ENCODE measurements at places on chromosomes 13 and 19. TPM values are rescaled to one million over a fixed set of nuclear protein-coding genes. Genes with fewer than 3 reads are reported as not detected.

TUBB4A gene
- total RNA-seq: 45.2 TPM

CYP2F1 gene
- total RNA-seq: not detected

DNA sequence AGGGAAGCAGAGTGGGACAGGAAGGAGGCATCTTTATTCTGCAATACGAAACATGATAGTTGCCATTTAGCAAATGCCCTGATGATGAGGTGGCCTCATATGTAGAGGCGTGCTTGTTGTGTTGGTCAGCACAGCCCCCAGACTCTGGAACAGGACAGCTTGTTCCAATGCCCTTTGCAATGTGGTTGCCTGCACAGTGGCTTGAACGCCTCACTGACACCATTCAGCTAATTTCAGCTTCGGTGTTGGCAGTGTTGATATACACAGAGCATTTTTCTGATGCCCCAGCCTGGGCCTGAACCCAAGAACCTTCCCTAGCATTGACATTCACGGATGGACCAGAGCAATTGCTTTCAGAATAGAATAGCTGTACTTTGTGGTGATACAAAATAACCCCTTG lies 133.3 kb downstream of the HS6ST3 start:
- no peak for DNase-seq
- no peaks in the 10 kb centered on the region for H3K4me1 ChIP-seq
- H3K36me3 ChIP-seq: no peaks in the 10 kb centered on the region
- no peaks in the 10 kb centered on the region for H3K27me3 ChIP-seq
- H3K4me3 ChIP-seq: no peak overlapping the region

GRCh38 chr13:114112826-114113322 lies 19.5 kb downstream of the RASA3 start:
- no peaks in the 10 kb centered on the region for H3K27me3 ChIP-seq
- no peak for DNase-seq
- H3K4me1 ChIP-seq: peaks cover 36% of the 10 kb centered on the region

- DNase-seq: no peak
- H3K27ac ChIP-seq: no peak overlapping the region
- H3K4me3 ChIP-seq: no peak overlapping the region
- H3K36me3 ChIP-seq: no peaks in the 10 kb centered on the region
- H3K4me1 ChIP-seq: peaks cover 16% of the 10 kb centered on the region
- peaks cover 41% of the 10 kb centered on the region for H3K27me3 ChIP-seq
Observed at GRCh38 chr13:80441968-80442367, 101.0 kb upstream of the SPRY2 start.

DNA sequence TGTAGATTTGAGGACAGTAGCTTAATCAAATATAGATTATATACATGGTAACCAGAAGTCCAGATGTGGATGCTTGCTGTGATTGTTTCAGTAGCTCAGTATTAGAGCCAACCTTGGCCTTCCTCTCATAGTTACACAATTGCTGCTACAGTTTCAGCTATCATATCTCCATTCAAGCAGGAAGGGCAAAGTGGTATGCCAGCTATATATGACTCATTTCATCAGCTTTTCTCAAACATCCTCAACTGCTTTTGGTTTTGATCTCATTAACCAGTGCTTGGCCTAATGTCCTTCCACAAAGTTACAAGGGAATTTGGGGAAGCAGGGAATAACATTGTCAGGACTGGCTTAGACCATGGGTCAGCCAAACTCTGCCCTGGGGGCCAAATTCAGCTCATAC lies 73.0 kb upstream of the MAB21L1 start:
- peaks cover 4% of the 10 kb centered on the region for H3K4me1 ChIP-seq
- DNase-seq: peak; percentile 13
- H3K36me3 ChIP-seq: no peaks in the 10 kb centered on the region
- no peak overlapping the region for H3K27ac ChIP-seq
- H3K4me3 ChIP-seq: no peak overlapping the region

LILRB2 gene
- total RNA-seq: not detected

LILRB1 gene
- total RNA-seq: not detected

DNA sequence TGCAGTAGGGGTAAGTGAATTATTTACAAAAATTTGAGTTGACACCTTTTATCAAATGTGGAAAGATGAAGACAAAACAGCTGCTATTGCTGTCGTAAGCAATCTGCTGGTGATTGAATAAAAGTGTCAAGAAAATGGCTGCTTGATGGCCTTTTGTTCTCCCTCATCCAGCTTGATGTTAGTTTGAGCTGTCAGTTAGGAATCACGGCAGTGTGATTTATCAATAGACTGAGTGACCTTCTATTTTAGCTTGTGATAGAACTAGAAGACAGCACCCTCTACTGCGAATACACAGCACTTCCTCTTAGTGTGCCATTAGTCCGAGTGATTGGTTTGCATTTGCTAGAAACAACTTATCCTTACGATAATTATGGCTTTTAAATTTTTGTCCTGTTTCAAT lies 76.3 kb downstream of the MZT1 start:
- H3K4me3 ChIP-seq: no peak overlapping the region

ZNF606 gene
- 16.7 TPM for total RNA-seq

DNA sequence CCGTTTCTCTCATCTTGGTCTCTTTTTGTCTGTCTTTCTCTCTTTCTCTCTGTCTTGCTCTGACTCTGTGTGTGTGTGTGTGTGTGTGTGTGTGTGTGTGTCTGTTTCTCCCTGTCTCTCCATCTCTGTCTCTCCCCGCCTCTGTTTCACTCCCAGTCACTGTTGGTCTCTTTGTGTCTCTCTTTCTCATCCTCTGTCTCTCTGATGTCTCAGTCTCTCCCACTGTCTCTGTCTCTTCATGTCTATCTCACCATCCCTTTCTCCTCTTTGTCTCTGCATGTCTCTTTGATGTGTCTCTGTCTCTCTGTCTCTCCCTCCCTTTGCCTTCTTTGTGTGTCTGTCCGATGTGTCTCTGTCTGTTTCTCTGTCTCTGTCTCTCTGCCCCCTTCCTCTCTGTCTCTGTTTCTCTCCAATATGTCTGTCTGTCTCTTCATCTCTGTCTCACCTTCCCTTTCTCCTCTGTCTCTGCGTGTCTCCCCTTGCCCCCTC lies 2.5 kb downstream of the NFIC start:
- H3K4me1 ChIP-seq: peaks cover 41% of the 10 kb centered on the region
- peak overlapping the region; percentile 78 for H3K4me3 ChIP-seq
- peaks cover 4% of the 10 kb centered on the region for H3K36me3 ChIP-seq
- H3K27ac ChIP-seq: peak overlapping the region; percentile 96
- DNase-seq: no peak

GRCh38 chr19:49767381-49767780 lies 580 bp downstream of the AP2A1 start:
- DNase-seq: no peak
- H3K4me3 ChIP-seq: peak overlapping the region; percentile 99
- H3K27me3 ChIP-seq: no peaks in the 10 kb centered on the region
- no peaks in the 10 kb centered on the region for H3K36me3 ChIP-seq

- H3K4me3 ChIP-seq: peak overlapping the region; percentile 53
- no peaks in the 10 kb centered on the region for H3K36me3 ChIP-seq
- peaks cover 37% of the 10 kb centered on the region for H3K4me1 ChIP-seq
- DNase-seq: no peak
- peak overlapping the region; percentile 78 for H3K27ac ChIP-seq
- no peaks in the 10 kb centered on the region for H3K27me3 ChIP-seq
Observed at GRCh38 chr19:7868326-7868670, 5.9 kb downstream of the PRR36 start.

- H3K36me3 ChIP-seq: no peaks in the 10 kb centered on the region
- H3K27me3 ChIP-seq: no peaks in the 10 kb centered on the region
- no peak overlapping the region for H3K4me3 ChIP-seq
Observed at GRCh38 chr13:68616600-68617222, 1386.6 kb upstream of the PCDH9 start.

DNA sequence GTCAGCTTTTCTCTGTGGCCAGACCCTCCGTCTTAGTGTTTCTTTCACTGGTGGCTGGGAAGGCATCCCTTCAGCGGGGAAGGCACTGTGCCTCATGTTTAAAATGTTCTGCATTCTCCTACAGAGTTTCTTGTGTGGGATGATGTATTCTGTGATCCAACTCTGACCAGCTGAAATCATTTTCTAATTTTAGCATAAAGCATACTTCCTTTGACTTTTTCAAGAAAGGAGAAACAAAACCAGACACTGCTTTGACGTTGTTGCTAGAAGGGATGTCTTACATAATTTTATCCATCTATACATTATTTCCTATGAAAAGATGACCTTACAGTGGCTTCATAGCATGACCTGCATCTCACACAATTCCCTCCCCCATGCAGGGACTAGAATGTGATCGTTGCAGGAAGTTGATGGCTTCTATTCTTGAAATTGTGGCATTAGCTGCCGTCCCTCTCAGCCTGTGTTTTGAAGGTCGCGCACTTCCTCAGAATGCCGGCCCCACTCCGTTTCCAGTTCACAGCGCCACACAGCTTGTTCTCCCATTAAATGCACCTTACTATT lies 38.6 kb upstream of the TEX29 start:
- no peak overlapping the region for H3K4me3 ChIP-seq
- no peaks in the 10 kb centered on the region for H3K4me1 ChIP-seq
- H3K36me3 ChIP-seq: peaks cover 14% of the 10 kb centered on the region
- no peaks in the 10 kb centered on the region for H3K27me3 ChIP-seq

DNA sequence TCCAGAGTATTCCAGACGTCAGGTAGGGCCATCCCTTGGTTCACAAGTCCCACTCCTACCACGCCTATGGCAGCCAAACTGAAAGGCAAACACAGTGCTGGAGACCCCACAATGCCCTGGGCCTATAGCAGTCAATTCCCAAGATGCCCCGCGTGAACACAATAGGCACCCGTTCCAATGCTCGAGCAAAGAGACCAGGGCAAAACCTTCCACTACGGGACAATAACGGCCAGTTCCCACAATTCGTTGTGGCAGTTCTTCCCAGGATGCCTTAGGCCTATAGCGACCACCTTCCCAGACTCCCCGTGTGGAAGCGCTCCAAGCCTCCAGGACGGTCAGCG lies 538 bp downstream of the ZNF428 start:
- H3K36me3 ChIP-seq: no peaks in the 10 kb centered on the region
- no peaks in the 10 kb centered on the region for H3K27me3 ChIP-seq
- H3K4me3 ChIP-seq: peak overlapping the region; percentile 60
- peak overlapping the region; percentile 96 for H3K27ac ChIP-seq
- H3K4me1 ChIP-seq: peaks cover 9% of the 10 kb centered on the region

DNA sequence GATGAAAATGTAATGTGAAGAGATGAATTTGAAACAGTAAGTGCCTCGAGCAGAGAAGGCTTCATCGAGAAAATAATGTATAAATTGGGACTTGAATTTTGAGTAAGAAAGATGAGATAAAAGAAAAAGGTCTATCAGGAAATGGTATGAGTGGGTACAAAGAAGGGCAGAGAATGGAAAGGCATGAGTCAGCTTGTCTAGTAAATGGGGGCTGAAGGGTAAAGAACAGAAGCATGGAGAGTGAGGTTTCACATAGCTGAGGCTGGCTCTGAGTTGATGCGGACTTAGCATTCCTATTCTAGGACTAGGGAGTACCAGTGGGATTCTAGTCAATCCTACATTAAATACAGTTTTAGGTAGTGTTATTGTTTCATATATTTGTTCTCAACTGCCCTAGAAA lies 85.8 kb downstream of the ZC3H13 start:
- H3K4me3 ChIP-seq: no peak overlapping the region
- peak overlapping the region; percentile 53 for H3K27ac ChIP-seq
- H3K36me3 ChIP-seq: peaks cover 100% of the 10 kb centered on the region
- H3K4me1 ChIP-seq: peaks cover 48% of the 10 kb centered on the region

ZNF112 gene
- total RNA-seq: 7.8 TPM

SERPINE3 gene
- total RNA-seq: not detected

DNA sequence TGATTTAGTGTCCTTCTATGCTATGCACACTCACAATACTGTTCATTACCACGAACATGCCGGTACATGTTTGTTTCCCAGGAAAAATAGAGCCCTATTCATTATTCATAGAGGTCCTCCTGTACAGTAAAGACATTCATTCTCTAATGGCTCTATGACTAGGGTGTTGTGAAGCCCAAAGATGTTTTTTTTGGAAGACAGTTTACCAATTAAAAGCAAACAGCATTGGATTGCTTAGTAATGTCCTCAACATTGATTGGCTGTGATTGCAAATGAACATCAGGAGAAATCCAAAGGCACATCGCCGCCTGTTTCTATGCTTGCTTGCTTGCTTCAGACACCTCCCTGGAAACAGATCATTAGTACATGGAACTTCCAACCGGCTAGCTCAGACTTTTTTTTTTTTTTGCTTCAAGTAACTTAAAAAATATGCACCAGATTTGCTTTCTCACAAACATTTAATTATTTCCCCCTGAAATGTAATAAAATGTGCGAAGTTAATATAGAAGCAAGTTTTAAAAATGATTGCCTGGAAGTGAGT lies 8.8 kb upstream of the GPC6 start:
- no peaks in the 10 kb centered on the region for H3K36me3 ChIP-seq
- no peaks in the 10 kb centered on the region for H3K27me3 ChIP-seq
- DNase-seq: peak; percentile 41
- H3K27ac ChIP-seq: peak overlapping the region; percentile 49
- peaks cover 16% of the 10 kb centered on the region for H3K4me1 ChIP-seq

GRCh38 chr13:40580566-40581276 lies 85.7 kb downstream of the FOXO1 start:
- H3K4me3 ChIP-seq: no peak overlapping the region
- no peaks in the 10 kb centered on the region for H3K4me1 ChIP-seq
- no peaks in the 10 kb centered on the region for H3K27me3 ChIP-seq
- H3K36me3 ChIP-seq: no peaks in the 10 kb centered on the region
- no peak for DNase-seq

ELF1 gene
- total RNA-seq: 29.1 TPM

KLF1 gene
- total RNA-seq: 0.57 TPM

DNA sequence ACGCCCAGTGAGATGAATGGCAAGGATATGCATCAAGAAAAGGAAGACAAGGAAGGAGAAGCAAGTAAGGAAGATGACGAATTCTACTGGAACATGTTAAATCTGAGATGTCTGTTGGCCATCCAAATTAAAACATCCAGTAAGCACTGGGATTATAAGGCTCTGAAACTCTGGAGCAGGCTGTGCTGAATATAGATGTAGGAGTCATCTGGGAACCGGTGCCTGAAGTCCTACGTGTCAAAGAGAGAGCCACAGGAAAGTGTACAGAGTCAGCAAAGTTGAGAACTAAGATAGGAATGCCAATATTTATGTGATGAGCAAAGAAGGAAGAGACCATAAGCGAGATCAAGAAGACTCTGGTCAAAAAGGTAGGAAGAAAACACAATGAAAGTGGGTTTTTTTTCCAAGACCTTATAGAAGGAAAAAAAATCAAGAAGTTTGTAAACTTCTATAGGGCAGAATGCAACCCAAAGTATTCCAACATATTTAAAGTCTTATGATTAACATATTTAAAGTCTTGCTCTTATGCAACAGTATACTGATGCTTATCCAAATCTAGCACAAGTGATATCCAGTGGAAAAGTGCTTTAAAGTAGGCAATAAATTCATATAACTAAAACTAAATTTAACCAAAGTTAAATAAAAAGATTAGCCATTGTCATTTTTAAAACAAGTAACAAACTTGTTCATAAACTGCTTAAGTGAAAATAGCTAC lies 51.2 kb upstream of the EEF1AKMT1 start:
- H3K27ac ChIP-seq: no peak overlapping the region
- H3K4me1 ChIP-seq: no peaks in the 10 kb centered on the region
- no peaks in the 10 kb centered on the region for H3K27me3 ChIP-seq

SYNGR4 gene
- total RNA-seq: not detected

DNA sequence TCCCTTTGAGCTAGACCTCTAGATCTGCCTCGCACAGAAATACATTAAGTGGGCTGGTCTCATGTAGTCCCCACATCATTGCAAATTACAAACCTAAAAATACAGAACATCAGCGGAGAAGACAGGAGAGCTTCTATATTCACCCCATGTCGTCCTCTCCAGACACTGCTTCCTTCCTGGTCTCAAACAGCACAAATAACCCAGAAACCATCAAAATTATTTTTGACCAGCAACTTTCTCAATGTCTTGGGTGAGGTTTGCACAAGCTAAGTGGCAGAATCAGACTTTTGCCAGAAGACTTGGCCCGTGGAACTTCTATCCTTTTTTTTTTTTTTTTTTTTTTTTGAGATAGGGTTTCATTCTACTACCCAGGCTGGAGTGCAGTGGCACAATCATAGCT lies 28.2 kb downstream of the CLEC17A start:
- no peak overlapping the region for H3K27ac ChIP-seq
- H3K4me3 ChIP-seq: no peak overlapping the region
- no peaks in the 10 kb centered on the region for H3K4me1 ChIP-seq
- no peaks in the 10 kb centered on the region for H3K36me3 ChIP-seq

ZNF443 gene
- 5.2 TPM for total RNA-seq
